Stimulated activated CD4-positive, alpha-beta T cell treated with anti-CD3 and anti-CD28 coated beads, Interleukin-12 subunit alpha, Interleukin-12 subunit beta, amount 100 ng/mL, for 48 hours (primary cell): ENCODE measurements at places on chromosomes 2 and 18.

- no peak for DNase-seq
These were observed 233.4 kb downstream of the RIT2 start for GRCh38 chr18:42882122-42882521.

DNA sequence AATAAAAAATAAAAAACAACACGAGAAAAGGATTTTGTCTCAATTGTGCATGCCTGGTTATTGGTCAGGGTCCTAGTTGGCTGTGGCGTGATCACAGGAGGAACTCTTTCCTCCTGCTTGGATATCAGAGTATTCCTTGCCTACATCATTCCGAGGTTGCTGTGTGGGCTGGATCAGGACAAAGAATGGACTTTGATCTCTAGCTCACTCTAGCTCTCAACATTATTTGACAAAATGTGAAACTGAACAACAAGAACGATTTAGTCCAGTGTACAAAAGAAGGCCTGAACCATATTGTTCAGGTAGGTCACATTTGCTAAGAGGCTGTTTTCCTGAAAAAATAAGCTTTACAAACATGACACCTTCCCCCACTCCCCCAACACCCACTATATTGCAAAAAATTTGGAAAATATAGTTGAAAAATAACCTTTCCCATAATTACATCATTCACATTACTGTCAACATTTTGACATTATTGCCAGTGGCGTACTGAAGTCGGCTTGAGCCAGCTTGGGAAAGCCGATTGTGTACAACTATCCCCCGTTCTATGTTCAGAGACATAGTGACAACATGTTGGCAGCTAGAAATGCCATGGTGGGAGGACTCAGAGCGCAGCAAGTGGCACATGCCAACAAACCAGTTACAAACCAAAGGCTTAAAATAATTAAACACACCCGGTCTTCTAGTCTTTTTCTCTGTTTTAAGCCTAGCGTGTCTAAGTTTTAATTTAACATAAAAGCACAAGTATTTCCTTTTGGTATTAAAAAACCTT lies 179.0 kb downstream of the LPIN1 start:
- no peak for DNase-seq

- no peak for DNase-seq
These were observed 572.8 kb upstream of the KLHL29 start for GRCh38 chr2:22812065-22812680.

DNA sequence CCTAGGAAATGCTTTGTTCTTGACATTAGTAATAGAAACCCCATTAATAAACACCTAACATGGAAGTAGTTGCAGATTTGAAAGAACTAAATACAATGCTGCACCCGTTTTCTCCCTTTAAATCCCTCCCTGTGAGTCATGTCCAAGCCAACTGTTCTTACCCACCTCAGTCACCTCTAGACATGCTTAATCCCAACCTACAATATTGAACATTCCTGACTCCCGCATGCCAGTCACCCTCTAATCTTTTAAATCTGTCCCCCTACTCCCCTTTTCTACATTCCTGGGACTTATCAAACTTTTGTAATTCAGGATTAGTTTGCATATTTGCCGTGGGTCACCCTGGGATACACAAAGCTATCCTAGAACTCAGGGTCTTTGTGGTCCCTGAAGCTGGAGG lies 374.6 kb downstream of the IRS1 start:
- DNase-seq: no peak

- no peak for DNase-seq
These were observed 260.6 kb upstream of the LINC00305 start for GRCh38 chr18:64409511-64409910.

DNA sequence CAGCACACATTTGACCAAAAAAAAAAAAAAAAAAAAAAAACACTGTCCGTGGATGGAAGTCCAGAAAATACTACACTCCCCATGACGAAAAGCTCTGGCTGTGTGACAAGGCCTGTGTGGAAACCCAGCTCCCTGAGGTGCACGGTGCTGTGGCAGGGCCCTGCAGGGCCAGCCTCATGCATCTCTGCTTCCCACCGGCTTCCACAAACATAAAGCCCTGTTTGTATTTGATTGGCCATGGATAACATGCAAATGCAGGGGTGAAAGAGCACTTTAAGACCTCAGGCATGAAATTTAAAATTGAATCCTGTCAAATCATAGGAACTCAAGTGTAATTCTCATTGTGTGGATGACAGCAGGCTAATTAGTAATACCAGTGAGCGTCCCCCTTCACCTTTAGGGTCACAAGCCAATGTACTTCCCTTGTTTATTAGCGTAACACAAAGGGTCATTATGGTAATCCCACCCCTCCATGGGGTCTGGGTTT lies 757.2 kb downstream of the GALR1 start:
- no peak for DNase-seq

- no peak for DNase-seq
These were observed 145.7 kb downstream of the ZEB2 start for GRCh38 chr2:144374163-144374661.

GRCh38 chr18:13562494-13563029 lies 163.8 kb downstream of the FAM210A start:
- peak; percentile 87 for DNase-seq

DNA sequence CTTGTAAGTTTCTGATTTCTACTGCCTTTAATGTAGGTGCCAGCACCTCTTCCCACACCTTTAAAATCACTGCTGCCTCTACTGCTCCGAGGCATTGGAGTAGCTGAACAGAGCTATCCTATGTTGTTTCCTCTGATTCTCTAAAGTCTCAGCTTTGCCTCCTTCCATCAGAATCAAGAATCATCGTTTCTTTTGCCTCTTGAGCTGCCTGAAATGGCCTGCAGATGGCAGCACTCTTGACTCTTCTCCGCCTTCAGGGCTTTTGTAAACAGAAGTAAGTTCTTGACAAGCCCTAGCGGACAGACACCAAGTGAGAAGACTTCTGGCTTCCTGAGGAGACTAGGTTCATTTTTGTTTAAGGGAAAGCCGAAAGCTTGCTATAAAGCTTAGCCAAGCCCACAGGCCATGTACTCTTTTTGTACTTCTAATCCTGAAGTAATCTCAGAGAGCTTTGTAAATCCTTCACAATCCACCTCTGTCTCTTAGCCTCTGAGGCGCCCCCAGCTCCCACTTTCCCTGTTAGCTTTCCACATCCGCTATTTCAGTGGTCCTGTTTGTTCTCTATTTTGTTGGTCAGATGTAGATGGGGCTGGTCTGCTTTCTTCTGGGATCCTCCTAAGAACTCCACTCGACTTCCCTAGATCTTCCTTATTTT lies 48.4 kb downstream of the GTF3C3 start:
- peak; percentile 44 for DNase-seq

DNA sequence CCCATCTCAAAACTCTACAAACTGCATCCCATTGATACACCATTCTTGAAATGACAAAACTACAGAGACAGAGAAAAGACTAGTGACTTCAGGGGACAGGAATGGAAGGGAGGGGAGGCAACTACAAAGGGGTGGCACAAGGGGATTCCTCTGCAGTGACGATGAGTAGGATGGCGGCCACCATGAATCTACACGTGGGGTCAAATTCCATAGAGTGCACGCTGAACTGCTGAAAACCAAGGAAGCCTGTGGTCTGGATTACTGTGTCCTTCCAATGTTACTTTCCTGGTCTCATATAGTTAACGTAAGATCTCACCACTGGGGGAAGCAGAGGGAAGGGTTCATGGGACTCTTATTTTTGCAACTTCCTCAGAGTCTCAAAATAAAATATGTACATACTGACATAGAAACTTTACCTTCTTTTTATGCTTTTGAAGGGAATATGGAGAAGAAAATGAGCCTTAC lies 23.6 kb downstream of the COX7A2L start:
- no peak for DNase-seq

DNA sequence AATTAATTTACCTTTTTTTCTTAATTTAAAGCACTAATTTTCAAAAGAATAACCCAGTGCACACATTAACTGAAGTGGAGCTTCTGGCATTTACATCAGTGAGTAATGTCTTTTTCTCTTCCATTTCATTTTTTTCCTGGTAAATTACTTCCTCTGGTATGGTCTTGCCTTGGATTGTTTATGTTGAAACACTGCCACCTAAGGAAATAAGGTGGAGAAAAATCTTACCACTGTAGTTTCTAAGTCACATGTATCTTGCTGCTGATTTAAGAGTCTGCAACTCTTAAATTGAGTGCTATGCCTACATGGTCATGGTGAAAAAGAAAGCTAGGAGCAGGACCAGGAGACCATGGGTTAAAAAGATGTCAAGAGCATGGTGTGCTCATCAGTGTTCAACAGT lies 51.0 kb downstream of the TTC27 start:
- no peak for DNase-seq

GRCh38 chr2:3434654-3435053 lies 55.2 kb downstream of the TRAPPC12 start:
- no peak for DNase-seq

GRCh38 chr2:230422149-230422548 lies 6.1 kb downstream of the SP100 start:
- DNase-seq: no peak

GRCh38 chr2:189533288-189534035 lies 47.1 kb downstream of the SLC40A1 start:
- no peak for DNase-seq

DNA sequence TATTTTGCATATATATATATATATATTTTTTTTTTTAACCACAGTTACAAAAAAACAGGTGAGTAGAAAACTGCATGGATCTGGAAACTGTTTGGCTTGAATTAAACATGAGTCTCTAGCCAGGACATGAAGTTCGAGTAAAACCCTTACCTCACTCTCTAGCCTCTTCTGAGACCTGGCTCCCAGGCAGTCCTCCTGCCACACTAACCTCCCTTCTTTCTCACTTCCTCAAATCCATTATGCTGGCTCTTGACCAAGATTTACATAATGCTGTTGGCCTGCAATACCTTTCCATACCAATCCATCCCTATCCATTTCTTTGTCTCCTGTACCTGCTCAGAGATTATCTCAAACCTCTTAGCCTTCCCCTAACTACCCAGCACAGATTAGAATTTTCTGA lies 34.0 kb downstream of the PIGN start:
- no peak for DNase-seq

DNA sequence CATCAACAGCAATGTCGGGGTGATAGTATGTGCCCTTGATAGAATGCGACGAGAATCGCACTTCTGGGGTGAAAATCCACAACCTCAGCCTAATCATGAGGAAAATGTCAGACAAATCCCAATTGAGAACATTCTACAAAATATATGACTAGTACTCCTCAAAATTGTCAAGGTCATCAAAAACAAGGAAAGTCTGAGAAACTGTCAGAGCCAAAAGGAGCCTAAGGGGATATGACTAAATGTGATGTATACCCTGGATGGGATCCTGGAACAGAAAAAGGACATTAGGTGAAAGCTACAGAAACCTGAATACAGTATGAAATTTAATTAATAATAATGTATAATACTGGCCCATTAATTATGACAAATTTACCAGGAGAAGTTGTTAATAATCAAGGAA lies 7.6 kb upstream of the CACNB4 start:
- DNase-seq: no peak

DNA sequence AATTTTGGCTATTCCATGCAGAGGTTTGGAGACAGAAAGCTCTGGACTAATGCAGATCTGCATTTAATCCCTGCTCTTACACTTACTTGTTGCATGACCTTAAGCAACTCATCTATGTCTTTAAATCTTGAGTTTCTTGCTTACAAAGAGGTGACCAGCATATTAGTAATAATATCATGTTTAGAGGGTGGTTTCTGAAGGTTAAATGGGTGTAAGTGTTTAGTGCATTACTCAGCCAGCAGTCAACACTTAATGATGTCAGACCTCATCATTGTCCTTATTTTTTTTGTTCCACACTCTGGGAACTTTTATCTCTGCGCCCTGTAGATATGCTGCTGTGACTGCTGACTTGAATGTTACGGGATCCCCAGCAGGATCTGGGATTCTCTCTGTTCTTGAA lies 1.7 kb downstream of the IL1RL1 start:
- no peak for DNase-seq

- DNase-seq: no peak
These were observed 258.1 kb downstream of the ALK start for GRCh38 chr2:29663268-29663667.

GRCh38 chr2:181461056-181461997 lies 4.1 kb downstream of the ITGA4 start:
- no peak for DNase-seq

GRCh38 chr2:226873051-226873620 lies 37.3 kb downstream of the RHBDD1 start:
- DNase-seq: peak; percentile 8

- DNase-seq: no peak
These were observed 1.2 kb downstream of the MRPL19 start for GRCh38 chr2:75647771-75648170.

- DNase-seq: no peak
These were observed 123.3 kb downstream of the PRKCE start for GRCh38 chr2:45774688-45775244.

DNA sequence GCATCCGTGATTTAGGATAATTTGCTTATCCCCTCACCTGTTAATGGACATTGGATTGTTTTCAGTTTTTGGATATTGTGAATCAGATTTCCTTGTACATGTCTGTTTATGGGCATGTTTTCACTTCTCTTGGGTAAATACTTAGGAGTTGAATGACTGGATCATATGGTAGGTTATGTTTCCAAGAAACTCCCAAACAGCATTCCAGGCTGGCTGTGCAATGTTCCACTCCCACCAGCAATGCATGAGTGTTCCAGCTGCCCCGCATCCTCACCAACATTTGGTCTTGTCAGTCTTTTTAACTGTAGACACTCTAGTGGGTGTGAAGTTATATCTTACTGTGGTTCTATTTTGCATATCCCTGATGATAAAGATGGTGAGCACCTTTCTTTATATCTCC lies 8.9 kb upstream of the LRRFIP1 start:
- DNase-seq: no peak

- no peak for DNase-seq
These were observed 37.7 kb upstream of the SYT4 start for GRCh38 chr18:43314941-43315340.

- DNase-seq: no peak
These were observed 335.3 kb downstream of the TNS1 start for GRCh38 chr2:217667512-217667911.

GRCh38 chr2:145861940-145862339 lies 1342.0 kb upstream of the ZEB2 start:
- no peak for DNase-seq

DNA sequence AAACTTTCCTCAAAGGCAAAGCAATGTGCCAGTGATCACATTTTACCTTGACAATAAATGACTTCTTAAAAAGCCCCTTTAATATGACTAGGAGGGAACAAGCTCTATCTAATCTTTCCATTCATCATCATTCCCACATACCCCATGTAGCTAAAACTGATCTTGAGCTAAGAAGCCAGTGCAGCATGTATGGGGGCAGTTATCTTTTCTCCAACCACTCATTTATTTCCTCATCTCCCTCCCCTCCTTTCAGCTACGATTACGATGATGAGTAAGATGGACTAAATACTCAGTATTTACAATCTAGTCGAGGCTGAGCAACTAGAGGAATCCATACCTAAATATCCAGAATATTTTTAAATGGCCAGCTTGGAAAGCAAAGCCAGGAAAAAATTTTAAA lies 35.5 kb downstream of the PNO1 start:
- no peak for DNase-seq

- no peak for DNase-seq
These were observed 19.8 kb downstream of the CMPK2 start for GRCh38 chr2:6845903-6846302.

- DNase-seq: no peak
These were observed 15.7 kb downstream of the DYNC1I2 start for GRCh38 chr2:171702781-171703556.

- no peak for DNase-seq
These were observed 67.0 kb downstream of the MAP4K3 start for GRCh38 chr2:39370101-39370500.

GRCh38 chr2:102971701-102972100 lies 209.9 kb downstream of the TMEM182 start:
- no peak for DNase-seq
